ENCODE measurements at places on chromosomes 5 and 9.

GRCh38 chr9:89410641-89411350 lies 87.1 kb downstream of the SEMA4D start:
- no peak for DNase-seq

DNA sequence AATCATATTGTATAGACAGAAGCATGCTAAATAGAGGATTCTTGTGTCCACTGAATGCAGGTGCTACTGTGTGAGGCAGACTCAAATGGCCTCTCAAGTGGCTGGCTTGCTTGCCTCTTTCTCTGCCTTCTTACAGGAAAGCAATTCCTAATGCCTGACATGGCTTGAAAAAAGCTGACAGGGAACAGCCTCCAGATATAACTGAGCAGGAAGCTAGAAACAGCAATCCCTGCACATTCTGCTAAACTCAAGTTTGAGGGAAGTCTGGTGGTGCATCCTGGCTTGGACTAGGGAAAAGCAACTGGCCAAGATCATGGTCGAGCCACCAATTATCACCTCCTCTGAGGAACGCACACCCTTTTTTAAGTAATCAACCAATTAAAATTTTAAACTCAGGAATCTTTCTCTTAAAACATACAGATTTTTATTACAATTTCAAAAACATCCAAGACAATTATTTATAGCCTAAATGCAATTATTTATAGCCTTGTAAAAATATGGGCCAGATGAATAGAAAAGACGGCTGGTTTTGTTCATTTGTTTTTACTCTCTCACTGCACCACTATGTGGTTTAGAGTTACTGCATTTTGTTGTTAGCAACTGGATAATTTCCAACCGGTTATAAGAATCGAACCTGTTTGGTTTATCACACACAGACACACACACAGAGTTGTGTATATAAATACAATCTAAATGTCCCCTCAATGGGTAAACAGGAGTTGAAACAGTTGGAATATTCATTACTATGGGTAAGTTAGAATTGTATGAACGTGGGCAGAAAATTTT lies 290.9 kb upstream of the ANKRD55 start:
- DNase-seq = no peak

DNA sequence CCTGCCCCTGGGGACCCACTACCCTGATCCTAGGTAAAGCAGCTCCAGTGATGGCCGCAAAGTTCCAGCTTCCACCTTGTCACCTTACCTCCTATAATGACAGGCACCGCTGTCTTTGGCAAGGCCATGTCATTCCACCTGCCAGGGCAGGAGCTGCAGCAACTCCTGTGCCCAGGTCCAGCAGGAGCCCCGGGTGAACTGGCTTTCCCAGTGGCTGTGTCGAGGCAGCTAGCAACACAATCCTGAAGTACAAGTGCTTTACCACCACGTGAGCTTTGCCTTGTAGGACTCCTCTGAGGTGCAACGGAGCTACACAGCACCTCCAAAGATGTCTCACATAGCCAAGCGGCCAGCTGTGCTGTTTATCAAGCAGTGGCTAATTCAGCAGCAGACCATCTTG lies 20.7 kb upstream of the MGAT1 start:
- DNase-seq = no peak

DNA sequence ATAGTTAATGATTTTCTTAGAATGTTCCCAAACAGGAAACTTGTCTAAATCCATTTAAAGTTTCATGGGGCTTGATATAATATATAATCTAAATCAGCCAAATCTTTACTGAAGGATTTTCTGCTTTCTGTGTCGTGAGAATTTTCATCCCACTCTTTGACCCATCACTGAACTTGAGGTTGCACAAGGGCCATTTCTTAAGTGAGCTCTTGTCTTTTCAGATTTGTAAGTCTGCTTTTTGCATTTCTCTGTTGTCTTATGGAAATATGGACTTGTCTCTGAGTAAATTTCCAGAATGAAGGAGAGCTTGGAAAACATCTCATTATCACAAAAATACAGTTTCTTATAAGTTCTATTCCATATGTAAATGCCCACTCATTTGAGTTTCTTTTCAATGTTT lies 149.2 kb upstream of the ARRDC3 start:
- DNase-seq = no peak

DNA sequence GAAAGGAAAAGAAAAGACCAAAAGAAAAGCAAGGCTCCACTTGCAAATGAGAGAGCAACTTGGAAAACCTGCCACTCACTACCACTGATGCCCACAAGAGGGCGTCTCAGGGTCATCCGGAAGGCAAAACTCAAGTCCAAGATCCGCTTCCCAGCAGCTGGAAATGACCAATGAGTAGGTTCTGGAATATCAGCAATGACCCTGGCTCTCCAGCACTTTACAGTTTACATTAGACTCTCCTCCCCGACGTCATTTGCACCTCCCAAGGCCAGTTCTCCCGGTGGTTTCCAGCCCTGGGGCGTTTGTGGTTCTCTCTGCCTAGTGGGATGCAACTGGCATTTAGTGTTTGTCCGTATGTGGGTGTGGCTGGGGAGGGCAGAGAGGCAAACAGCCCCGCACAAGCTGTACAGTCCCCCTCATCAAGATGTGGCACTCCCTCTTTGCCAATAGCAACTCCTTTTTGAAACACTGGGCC lies 193.8 kb upstream of the ZNF618 start:
- DNase-seq = peak; percentile 68
